ENCODE measurements at places on chromosomes 7 and 10. TPM values are rescaled to one million over a fixed set of nuclear protein-coding genes. Genes with fewer than 3 reads are reported as not detected.

The PNLIPRP3 gene
- total RNA-seq = not detected

The TMEM213 gene
- total RNA-seq = not detected

The GNAI1 gene
- total RNA-seq = 35.8 TPM

The C10orf71 gene
- total RNA-seq = not detected

The UNCX gene
- total RNA-seq = not detected

The PRR15 gene
- 0.59 TPM for total RNA-seq

The CHST3 gene
- 32.2 TPM for total RNA-seq

The SEMA3D gene
- total RNA-seq = 17.9 TPM
